ENCODE measurements at places on chromosomes 7 and 10.

- DNase-seq, result no peak
Observed at GRCh38 chr10:3421537-3422257, 249.1 kb upstream of the PITRM1 start.

DNA sequence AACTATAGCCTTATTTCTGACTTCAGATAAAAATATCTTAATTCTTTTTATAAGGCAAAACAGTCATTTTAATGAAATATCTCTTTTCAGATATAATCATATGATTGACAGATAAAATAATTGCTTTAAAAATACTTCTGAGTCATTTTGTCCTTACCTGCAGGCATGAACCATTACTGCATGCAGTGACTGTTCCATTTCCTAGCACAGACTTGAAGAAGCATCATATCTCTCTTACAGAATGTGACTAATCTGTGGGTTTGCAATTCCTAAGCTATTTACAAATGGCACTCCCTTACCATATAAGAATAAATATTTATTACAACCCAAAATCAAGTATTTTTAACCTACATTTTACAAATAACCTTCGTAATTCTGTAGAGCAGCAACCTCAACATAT, 120.7 kb downstream of the SRPK2 start:
- DNase-seq, result no peak

GRCh38 chr7:1747004-1747801, 77.1 kb downstream of the ELFN1 start:
- no peak for DNase-seq

- DNase-seq, result no peak
Observed at GRCh38 chr10:102066399-102067088, 1.4 kb downstream of the HPS6 start.

DNA sequence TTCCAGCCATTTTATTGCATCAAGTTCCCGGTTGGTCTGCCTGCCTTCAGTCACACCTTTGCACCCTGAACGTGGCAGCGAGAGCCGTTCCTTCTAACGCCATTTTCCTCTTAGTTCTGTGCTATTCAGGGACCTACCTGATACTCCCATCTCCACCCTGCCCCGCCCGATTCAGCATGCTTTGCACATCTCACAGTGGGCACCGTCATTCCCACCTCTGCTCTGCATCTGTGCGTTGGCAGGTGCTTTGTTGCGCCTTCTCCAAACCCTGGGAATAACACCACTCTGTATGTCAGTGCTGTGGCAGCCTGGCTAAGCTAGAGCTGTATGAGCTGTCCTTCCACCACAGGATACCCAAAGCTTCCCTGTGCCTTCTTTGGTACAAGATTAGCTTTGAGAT, 96.8 kb downstream of the ACTR3B start:
- DNase-seq, result no peak

Measured in BE2C (cell line).